Stimulated activated CD4-positive, alpha-beta T cell treated with anti-CD3 and anti-CD28 coated beads, Interleukin-1b, Interleukin-23, amount 100 ng/mL, for 24 hours (primary cell): ENCODE measurements at places on chromosomes 12 and 14.

DNA sequence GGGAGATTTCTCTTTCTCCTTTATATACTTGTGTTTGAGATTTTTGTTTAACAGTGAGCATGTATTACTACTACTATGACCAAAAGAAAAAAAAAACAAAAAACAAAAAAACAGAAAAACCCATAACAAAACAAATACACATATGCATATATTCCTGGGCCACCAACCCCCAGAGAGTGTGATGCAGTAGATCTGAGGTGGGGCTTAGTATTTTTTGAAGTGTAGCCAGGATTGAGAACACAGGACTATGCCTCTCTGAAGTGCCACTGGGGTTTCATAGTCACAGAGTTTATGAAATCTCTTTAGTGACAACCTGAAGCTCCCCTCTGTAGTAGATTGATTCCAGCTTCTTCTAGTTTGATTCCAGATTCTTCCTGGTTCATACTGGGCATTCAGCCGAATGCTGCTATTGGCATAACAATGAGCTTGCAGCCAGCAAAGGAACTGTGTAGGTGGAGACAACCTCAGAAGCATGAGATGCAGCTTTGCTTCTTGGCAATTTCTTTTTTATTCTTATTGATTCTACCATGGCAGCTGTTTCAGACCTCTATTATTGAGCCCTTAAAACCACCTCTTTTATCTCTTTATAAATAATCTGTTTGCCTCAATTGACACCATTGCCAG lies 15.5 kb upstream of the ANO4 start:
- DNase-seq = no peak

- DNase-seq = peak; percentile 38
These were observed 1.4 kb downstream of the ACTN1 start for GRCh38 chr14:68977718-68978171.

DNA sequence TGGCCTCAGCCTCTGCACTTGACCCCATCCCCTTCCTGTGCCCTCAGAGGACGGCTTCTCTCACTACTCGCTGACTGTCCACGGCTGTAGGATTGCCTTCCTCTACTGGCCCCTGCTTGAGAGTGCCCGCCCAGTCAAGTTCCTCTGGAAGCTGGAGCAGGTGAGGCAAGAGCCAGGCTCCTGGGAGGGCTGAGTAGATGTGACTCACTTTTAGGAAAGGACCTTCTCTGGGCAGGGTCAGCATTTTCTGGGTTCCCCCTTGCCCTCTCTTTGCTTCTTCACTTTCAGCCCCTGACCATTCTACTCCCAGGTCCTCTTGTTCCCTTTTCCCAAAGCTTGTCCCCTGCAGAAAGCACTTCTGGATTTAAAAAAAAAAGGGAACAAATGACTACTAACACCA lies 7.7 kb downstream of the CLSTN3 start:
- no peak for DNase-seq

- no peak for DNase-seq
These were observed 42.0 kb downstream of the CALM1 start for GRCh38 chr14:90438841-90439240.

DNA sequence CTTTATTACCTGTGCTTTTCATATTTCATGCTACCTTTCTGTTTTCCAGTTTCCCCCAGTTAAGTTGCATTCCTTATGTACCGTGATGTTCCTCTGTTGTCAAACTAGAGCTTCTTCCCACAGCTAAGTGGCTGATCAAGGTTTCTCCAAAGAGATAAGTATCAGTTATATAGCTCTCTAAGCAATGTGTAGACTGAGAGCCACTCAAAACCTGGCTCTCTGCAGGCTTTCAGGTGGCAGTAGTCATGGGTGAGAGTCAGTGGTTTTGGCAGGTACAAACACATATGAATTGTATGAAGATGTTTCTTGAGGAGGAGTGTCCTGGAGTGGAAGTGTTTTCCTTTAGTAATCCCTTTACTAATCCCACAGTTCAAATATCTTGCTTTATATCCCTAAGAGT lies 28.4 kb downstream of the TXNRD1 start:
- no peak for DNase-seq

DNA sequence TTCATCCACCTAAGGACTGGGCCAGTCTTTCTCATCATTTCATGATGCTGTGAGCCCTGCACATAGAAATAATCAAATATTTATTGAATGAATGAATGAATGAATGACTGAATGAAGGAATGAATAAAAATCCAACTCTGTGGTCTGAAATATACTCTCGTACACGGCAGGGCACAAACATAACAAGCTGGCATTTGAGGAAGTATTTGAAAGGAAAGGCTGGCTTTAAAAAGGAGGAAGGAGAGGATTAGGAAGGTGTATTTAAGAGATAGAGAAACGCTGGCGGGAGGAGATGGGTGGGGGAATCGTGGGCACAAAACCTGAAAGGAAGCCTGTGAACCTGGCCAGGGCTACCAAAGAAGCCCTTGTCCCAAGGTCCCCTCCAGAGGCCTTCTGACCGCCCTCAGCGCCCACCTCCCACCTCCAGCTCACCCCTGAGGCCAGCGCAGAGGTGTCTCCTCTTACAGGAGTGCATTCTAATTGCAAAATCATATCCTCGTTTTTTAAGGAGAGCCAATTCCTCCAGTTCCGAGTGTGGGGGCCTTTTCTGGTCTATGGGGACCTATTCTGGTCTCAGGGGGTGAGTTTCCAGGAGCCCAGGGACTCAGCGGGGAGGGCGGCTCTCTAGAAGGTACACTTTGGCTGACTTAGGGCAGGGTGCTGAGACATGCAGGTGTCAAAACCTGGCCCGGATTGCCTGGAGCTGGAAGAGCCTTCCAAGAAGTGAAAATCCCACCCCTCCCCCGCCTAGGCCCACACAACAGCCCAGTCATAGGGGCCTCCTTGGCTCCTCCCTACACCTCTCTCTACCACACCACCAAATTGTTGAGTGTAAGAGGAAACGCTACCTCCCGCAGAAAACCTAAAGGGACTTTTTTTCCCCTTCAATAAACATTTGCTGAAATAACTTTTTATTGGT lies 8.7 kb upstream of the JDP2 start:
- no peak for DNase-seq

DNA sequence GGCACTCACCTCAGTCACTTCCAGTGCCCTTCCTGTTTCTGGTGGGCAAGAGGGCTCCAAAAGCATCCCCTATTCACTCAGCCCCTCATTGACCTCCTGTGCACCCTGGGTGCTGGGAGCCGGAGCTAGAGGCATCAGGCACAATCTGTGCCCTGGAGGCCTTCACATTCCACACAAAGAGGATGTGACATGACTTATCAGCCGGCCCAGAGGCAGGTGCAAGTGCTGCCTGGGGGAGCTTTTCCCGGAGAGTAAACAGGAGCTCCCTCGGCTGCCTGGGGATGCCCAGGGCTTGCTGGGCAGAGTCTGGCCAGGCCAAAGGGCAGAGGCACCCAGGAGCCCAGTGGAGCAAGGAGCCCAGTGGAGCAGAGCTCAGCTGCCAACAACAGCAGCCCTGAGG lies 64.5 kb downstream of the BCL11B start:
- no peak for DNase-seq

DNA sequence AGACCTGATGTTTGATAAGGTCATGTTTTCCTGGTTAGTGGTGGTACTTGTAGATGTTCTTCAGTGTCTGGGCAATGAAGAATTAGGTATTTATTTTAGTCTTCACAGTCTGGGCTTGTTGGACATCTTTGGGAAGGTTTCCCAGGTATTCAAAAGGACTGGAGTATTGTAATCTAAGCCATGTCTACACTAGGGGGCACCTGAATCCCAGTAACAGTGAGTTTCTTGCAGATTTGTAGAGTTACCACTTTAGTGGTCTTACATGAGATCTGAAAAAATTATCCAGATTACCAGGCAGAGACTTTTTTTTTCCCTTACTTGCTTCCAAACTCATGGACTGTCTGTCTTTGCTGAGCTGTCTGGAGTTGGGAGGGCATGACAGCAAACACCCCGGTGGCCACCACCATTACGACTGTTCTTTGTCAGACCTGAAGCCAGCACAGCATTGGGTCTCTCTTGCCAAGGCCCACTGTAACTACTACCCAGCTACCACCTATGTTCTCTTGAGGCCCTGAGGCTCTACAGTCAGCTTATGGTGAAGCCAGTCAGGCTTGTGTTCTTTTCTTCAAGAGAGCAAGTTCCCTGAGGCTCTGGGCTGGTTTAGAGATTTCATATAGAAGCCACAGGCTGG lies 820.7 kb upstream of the FBXO33 start:
- DNase-seq = no peak

GRCh38 chr14:68589447-68590200 lies 203.2 kb downstream of the ZFP36L1 start:
- DNase-seq = no peak

GRCh38 chr12:3493859-3494176 lies 2.8 kb downstream of the PRMT8 start:
- DNase-seq = no peak

GRCh38 chr14:51849097-51849496 lies 11.3 kb upstream of the GNG2 start:
- no peak for DNase-seq

DNA sequence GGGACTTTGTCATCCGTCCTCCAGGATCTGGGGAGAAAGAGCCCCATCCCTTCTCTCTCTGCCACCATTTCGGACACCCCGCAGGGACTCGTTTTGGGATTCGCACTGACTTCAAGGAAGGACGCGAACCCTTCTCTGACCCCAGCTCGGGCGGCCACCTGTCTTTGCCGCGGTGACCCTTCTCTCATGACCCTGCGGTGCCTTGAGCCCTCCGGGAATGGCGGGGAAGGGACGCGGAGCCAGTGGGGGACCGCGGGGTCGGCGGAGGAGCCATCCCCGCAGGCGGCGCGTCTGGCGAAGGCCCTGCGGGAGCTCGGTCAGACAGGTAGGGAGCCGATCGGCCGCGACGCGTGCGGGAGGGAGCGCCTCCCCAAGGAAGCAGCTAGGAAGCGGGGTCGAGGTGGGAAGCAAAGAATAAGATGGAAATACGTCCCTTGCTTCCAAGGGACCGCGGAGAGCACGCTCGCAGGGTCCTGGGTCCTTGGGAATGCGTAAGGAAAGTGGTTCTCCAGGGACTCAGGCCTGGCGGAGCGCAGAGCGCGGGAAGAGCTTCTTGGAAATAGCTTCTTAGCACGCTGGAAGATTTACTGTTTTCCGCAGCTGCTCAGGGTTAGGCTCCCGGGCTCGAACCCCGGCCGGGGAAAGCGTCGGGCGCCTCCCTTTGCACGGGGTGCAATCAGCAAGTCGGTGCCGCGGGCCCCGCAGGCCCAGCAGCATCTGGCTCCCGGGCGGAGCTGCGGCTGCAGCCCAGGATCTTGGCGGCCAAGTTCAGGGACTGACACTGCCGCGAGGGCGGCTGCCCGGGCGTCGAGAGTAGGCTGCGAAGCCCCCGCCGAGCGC lies 457 bp downstream of the SOCS2 start:
- DNase-seq = no peak

- no peak for DNase-seq
These were observed 60.0 kb downstream of the BTG1 start for GRCh38 chr12:92085736-92086040.

GRCh38 chr12:24945039-24945438 lies 3.9 kb downstream of the BCAT1 start:
- DNase-seq = no peak

DNA sequence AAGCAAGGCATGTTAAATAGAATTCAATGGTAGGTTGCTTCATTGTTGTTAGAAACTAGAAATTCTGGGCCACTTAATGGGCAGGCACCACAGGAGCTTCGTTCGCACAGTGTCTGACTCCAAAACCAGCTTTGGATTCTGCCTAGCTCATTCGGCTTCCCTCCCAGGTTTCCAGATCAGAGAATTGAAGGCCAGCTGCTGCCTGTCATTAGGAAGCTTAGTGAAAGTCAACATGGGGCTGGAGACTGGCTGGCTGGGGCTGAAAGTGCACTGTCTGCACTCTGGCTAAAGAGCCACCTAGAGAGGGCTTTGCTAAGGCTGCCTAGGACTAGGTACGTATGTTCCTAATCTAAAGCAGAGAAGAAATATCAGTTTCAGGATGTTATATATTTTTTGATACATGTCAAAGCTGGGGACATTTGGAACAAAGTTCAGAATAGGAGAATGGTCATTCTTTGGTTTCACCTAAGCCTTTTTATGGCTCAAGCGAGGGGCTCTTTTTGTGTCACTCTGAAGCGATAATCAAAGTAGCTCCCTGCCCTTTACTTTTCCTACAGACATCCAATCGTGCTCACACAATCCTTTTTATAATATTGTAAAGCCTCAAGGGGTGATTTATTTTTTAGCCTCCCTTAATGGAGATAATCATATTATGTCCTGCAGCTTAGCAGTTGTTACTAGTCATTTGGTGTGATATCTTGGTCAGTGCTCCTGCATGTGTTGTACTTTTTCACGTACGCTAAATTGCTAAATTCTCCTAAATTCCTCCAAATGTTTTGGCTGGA lies 238.5 kb upstream of the NAV3 start:
- no peak for DNase-seq

- DNase-seq = no peak
These were observed 42.5 kb downstream of the MARK3 start for GRCh38 chr14:103427485-103428443.

DNA sequence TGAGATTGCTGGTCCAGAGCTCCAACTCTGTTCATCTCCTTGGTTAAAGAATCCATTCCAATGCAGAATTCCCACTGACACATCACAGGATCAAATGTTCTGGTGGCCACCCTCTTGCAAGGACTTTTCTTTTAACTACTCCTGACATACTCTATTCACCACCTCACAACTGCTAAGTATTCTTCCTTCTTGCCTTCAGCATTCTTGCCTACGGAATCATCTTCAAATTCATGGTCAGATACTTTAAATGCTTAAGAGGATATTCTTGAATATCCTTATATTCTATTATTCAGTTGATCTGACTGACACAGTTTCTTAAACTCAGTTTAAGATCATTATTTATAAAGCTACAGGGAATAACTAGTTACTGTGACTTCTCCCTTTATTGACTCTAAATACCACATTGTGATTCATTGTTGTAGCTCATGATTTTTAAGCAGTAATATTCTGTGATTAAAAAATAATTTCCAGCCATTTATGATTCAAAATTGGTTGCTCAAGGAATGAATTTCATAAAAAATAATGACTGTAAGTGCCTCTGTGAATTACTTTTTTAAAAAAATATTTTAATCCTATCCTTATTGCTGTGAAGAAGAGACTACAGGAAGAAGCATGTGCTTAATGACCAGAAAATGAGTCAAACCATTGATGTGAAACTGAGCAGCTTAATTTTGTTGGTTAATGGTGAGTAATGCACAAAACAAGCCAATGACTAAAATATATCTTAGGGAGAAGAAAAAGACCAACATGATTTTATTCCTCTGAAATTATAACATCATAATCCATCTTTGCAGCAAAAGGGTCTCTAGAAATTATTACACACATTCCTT lies 207.1 kb downstream of the PIK3C2G start:
- no peak for DNase-seq
